Kidney epithelial cell (primary cell): ENCODE measurements at places on chromosomes 6 and 20.

- DNase-seq = peak; percentile 74
These were observed 118.9 kb downstream of the QKI start for GRCh38 chr6:163533443-163533842.

GRCh38 chr6:16762550-16763477, 1.6 kb upstream of the ATXN1 start:
- DNase-seq = no peak

- no peak for DNase-seq
These were observed 188.5 kb downstream of the ZNF217 start for GRCh38 chr20:53405139-53405538.

DNA sequence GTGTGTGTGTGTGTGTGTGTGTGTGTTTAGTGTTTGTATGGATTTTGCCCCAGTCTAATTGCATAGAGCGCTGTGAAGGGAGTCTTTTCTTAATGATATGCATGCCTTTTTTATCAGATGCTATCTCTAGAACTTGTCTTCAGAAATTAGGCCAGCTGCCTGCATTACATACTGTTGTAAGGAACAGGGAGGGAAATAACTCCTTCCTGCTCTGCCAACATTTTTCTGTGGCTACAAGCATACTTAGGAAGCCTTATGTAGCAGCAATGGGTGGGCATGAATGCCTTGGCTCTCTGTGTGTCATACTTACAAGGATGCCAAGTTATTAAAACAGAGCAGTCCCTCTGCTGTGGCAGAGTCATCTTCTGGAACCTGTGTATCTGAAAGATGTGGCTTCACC, 8.0 kb upstream of the COL21A1 start:
- DNase-seq = no peak

DNA sequence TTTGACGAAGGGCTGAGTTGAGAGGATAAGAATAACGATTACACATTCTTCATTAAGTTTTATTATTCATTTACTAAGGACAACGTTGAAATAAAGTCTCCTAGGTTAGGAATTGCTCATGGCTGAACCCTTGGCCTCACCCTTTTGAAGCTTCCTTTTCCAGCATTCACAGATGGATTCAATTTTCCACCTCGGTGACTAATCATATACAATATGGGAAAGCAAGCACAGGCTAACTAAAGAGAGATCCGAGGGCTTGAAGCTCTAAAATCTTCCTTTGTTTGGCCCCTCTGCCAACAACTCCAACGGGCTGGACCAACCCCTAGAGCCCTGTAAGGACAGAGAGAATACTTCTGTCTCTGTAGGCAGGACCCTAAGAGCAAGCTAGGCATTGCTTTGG, 159.5 kb downstream of the SOD2 start:
- no peak for DNase-seq

DNA sequence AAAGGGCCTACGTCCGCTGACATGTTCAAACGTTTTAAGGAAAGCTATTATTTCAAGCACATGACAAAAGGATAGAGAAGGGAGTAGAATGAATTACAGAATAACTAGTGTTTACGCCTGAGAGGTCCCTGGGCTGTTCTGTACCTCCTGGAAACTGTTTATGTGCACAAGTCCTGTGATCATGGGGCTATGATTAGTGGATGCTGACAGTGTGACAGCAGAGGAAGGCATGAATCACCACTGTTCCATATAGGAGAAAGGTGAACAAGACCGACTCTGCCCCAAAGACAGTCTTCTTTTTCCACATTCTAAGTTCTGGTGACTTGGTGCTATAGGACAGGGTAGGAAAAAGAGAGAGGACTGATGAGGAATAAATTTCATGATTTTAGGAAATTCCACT, 249.2 kb upstream of the PRDM1 start:
- DNase-seq = peak; percentile 45

GRCh38 chr6:134373282-134373922, 55.5 kb upstream of the SGK1 start:
- peak; percentile 49 for DNase-seq

- no peak for DNase-seq
These were observed 80.0 kb upstream of the TOP1 start for GRCh38 chr20:40948465-40949267.
